ENCODE measurements at places on chromosomes 1 and 21.

GRCh38 chr1:1106510-1107221 lies 9.2 kb downstream of the C1orf159 start:
- DNase-seq = no peak

- no peak for DNase-seq
Measured at GRCh38 chr1:157487096-157487495, 65.2 kb downstream of the FCRL5 start.

DNA sequence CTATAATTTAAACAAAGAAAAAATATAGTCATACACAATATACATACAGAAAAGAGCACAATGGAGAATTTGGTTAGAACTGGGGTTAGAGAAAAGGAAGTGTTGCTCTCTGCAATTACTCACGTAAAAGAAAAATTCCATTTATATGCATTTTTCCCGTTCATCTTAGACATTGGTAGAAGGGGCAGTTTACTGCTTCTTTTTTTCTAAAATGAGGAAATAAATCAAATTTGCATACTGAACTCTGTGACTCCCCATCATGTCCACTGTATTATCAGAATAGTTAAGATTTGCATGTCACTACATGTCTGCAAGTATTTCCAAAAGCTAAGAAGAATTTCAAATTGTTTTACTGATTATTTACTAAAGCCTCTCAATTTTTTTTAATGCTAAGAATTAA lies 44.1 kb upstream of the C1orf105 start:
- DNase-seq = no peak

- DNase-seq = peak; percentile 53
Measured at GRCh38 chr1:192958871-192959270, 100.3 kb downstream of the UCHL5 start.

GRCh38 chr1:21564521-21565095 lies 55.4 kb downstream of the ALPL start:
- DNase-seq = no peak

DNA sequence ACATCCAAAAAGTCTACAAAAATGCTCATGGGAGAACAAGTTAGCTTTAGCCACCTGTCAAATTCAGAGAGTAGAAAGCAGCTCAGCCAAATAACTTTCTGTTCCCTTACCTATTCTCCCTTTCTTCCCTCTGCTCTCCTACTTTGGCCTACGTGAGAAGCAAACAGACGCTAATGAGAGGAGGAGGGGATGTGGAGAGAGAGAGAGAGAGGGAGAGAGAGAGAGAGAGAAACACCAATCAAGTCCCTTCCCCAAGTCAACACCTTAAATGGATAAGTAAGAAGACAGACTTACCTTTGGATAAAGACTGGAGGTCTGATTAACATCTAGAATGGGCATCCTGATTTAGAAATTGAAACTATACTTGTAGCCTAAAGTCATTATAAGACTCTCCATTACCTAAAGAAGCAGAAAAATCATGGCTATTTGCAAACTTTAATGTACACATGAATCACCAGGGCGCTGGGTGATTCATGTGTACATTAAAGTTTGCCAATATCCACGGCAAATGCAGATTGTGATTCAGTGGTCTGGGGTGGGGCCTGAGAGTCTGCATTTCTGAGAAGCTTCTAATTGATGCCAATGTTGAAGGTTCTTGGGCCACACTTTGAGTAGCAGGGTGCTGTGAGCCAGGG lies 13.1 kb upstream of the DUSP12 start:
- peak; percentile 46 for DNase-seq

GRCh38 chr1:39354572-39354971 lies 136.9 kb upstream of the BMP8A start:
- DNase-seq = no peak

DNA sequence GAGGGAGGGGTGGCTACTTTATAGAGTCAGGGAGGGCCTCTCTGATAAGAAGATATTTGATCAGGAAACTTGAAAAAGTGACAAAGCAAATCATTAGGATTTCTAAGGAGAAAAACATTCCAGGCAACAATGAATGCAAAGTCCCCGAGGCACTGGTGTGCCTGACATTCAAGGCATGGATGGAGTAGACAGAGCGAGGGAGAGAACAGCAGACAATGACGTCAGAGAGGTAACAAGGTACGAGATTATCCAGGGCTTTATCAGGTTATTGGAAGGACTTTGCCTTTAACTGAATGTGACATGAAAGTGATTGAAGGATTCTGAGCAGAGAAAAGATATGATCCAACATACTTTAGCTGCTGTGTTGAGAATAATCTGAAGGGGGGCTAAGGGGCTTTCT lies 72.4 kb upstream of the GNG4 start:
- DNase-seq = no peak

DNA sequence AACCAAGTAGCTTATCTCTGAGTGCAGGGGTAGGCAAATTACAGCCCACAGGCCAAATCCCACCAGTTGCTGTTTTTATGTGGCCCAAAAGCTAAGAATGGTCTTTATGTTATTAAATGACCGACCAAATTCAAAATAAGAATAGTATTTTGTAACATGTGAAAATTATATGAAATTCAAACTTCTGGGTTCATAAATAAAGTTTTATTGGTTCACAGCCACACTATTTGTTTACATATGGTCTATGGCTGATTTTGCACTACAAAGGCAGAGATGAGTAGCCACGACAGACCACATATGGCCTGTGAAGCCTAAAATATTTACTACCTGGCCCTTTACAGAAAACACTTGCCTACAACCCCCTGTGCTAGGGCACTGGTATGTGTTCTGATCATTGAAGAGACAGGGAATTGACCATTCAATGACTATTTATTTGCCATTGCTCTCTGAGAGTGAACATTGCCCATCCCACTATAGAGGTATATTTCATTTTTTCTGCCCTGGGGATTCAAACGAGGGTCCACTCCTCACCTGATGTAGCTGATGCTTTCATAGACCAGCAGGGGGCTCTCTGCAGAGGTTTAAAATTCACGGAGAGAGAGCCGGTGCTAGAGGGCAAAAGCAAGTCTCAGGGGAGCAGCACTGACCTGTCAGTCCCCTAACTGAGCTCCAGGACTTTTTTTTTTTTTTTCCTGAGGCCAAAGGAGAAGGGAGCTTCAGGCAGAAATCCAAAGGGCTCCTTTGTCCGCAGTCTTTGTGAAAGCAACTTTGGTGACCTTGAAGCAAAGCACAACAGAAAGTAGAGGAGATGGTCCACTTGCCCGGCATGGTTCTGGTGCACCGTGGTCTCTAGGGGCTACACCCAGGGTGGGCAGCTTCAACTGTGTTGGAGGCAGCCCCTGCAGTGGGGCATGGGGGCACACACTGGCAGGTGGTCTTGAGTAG lies 7.3 kb upstream of the GNL2 start:
- DNase-seq = peak; percentile 37

DNA sequence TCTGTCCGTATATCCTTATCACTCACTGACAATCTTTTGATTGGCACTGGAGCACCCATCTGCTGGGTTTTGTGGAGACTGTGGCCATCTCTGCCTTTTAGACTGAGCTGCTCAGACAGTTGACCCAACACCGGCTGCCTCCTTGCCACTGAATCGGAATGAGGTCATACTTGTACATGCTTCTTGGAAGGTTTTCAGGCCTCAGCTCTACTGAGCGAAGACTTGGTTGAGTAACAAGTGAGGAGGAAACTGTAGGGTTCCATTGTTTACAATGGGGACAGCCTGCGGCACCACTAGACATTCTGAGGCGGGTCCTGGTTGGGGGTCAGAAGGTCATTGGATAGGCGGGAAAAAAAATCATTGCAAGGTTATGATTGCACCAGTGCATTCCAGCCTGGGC lies 320.3 kb downstream of the KIF26B start:
- peak; percentile 42 for DNase-seq

- no peak for DNase-seq
Measured at GRCh38 chr1:31234123-31234708, 5.5 kb downstream of the NKAIN1 start.

- no peak for DNase-seq
Measured at GRCh38 chr1:1232208-1232795, at the start of gene B3GALT6. Gene B3GALT6 (plus strand): TSS chr1:1232237. CDS start chr1:1232279, 42 bp downstream.

DNA sequence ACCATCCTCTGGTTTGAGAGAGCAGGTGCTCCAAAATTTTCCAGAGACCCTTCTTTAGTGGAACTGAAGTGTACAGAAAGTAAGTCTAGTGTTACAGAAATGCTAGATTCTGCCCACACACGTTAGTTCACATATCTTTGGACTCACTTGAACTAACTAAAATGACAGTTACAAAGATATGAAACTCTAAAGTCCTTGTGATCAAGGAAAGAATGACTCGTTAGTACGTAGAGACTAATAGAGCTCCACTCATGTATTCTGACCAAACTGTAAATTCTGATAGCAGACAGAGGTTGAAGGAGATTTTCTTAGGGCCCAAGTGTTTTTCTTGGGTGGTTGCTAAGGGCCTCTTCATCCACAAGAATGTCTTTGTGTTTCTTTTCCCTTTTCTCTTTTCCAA lies 491.5 kb upstream of the B3GALT2 start:
- DNase-seq = no peak

DNA sequence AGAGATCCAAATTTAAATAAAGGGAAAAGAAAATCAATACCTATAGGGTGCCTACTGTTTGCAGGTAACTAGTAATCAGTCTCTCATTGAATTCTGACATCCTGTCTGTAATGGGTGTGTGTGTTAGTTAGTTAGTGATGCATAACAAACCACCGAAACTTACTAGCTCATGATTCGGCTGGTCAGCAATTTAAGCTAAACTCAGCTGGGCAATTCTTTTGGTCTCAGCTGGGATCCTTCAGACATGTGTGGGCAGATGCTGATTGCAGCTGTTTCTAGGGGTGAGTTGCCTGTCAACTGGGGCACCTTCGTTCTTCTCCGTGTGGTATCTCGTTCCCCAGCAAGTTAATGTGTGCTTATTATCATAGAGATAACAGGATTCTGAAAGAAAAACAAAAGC lies 40.2 kb upstream of the ZNF124 start:
- no peak for DNase-seq

DNA sequence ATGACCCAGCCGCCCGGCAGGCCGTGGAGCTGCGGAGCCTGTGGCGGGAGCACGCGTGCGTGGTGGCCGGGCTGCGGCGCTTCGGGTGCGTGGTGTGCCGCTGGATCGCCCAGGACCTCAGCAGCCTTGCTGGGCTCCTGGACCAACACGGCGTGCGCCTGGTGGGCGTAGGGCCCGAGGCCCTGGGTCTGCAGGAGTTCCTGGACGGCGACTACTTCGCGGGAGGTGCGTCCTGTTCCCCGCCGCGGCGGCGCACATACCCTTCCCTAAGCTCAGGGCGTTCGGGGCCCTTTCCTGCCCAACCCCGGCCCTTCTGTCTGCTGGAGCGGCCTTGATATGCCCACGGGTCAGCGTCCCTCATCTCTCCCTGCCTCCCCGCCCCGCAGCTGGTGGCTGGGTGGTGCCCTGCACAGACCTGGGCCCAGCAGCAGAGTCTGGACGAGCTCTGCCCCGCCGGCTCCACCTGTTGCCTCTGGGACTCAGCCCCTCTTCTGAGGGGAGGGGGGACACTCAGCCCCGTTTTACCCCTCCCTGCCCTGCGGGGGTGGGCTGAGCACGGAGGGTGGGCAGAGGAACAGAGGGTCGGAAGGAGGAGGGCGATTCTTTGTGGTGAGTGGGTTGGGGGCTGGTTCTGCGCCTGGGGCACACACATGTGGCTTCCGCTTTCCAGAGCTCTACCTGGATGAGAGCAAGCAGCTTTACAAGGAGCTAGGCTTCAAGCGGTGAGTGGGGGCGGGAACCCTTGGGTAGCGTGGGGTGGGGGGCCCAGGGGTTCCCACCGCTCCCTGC lies 688 bp downstream of the PRXL2B start:
- DNase-seq = no peak

DNA sequence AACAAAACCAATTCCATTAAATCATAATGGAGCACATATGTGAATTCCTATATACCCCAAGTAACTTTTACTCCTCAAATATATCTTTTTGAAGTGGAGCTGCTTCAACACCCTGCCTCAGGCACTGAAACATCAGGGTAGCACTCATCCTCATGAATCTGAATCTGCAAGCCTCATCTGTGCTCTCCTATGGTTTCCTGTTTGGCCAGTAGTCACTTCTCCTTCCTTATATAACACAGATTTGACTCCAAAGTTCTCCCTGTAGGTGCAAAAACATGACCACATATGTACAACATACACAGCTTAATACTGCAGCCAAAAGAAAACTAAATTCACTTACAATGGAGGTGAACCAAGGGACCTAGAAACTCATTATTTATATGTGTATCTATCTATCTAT lies 7.2 kb downstream of the TRIT1 start:
- DNase-seq = no peak

DNA sequence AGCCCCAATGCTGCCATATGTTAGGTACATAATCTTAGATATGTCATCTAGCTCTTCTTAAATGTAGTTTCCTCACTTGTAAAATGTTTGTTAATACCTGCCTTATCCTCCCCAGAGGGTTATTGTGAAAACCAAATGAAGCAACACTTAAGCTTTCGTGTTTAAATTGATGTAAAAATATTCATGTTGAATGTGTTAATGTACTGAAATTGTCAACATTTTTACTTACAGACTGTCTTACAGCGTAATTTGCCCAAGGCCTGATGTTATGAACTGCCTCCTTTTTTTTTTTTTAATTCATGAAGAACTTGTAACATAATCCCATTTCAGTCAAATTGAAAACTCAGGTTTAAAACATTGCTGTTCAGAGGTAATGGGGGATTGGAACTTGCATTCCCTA lies 25.6 kb upstream of the ENAH start:
- DNase-seq = no peak

- no peak for DNase-seq
Measured at GRCh38 chr1:197351821-197352440, 83.9 kb downstream of the CRB1 start.

DNA sequence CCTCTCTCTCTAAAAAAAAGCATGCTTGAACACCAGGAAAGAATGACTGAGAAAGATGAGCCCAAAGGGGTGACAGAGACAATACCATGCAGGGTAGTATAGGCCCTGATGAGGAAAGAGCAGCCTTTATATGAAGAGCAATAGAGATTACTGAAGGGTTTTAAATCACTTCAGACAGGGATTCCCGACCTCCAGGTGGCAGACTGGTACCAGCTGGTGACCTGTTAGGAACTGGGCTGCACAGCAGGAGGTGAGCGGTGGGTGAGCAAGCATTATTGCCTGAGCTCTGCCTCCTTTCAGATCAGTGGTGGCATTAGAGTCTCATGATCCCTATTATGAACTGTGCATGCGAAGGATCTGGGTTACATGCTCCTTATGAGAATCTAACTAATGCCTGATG lies 30.8 kb upstream of the GTF2B start:
- DNase-seq = no peak

- DNase-seq = no peak
Measured at GRCh38 chr1:8646996-8647395, 170.4 kb downstream of the RERE start.

DNA sequence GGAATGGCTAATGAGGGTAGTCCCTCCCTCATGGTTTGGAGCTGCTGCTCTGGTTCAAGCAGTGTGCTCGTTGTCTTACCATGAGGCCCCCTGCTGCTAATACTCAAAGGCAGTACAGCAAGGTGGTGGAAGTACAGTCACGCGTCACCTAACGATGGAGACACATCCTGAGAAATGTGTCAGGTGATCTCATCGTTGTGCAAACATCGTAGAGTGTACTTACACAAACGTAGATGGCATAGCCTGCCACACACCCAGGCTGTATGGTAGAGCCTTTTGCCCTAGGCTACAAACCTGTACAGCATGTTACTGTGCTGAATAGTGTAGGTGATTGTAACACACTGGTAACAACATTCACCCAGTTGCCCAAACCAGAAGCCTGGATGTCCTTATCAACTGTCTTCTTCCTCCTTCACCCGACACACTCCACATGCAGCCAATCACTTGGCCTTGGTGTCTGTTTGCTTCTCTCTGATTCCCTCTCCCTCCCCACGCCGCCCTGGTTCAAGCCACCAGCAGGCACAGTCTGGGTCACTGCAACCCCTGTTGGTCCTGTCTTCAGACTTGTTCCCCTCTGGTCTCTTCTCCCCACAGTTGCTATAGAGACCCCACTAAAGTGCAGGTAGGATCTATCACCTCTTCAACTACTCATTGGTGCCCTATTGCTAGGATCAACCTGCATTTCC lies 6.0 kb upstream of the KCNA2 start:
- DNase-seq = no peak
